Activated T-cell treated with anti-CD3 and anti-CD28 coated beads for 24 hours (primary cell): ENCODE measurements at places on chromosomes 12 and 14.

DNA sequence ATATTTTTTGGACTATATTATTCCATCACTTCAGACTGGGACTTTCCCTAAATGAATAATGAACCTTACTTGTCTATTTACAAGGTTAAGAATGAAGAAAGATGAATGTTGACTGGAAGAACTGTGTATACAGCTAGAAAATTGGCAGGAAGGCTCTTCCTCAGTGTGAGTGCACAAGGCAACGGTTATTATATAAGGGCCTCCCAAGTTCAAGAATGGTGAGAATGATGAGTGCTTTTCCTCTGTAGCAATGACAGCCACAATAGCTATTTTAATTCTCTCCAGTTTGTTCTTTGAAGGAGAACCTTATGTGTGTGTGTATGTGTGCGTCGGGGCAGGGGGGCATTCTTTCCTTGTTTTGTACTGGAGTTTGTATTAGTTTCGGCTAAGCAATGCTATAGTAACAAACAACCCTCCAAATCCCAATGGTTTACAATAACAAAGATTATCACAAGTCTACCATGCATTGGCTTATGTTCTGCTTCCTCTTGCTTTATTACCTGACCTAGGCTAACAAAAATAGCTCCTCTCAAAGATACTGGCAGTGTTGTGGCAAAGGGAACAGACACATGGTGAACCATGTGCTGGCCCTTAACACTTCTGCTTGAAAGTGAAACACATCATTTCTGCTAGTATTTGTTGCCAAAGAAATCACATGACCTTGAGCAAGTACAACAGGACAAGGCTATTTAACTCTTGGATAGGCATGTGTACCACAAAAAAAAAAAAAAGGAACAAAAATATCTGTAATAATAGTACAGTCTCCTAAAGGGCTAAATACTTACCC lies 139.5 kb downstream of the RMST start:
- no peak for DNase-seq

DNA sequence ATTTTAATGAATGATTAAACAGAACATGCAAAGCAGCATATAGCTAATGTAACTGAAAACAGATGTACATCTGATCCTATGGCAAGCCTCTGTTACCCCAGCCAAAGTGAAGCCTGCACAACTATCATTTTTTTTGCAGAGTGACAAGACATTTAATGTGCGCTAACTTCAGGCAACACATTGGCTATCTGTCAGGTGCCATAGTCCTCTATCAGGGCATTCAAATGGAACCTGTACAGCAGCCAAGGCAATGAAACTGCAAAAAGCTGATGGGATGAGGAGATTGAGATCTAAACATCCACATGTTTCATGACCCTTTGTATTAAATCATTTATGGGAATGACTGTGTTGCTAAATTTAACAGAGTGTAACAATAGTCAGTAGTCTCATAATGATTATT lies 1088.5 kb upstream of the TMEM132C start:
- DNase-seq: no peak

DNA sequence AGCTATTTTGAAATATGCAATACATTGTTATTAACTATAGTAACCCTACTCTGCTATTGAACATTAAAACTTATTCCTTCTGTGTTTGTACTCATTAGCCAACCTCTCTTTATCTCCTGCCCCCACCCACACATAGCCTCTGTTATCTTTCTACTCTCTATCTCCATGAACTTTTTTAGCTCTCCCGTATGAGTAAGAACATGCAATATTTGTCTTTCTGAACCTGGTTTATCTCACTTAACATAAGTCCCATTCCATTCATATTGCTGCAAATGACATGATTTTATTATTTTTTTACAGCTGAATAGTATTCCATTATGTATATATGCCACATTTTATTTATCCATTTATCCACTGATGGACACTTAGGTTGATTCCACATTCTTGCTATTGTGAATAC lies 79.0 kb upstream of the AMIGO2 start:
- no peak for DNase-seq

DNA sequence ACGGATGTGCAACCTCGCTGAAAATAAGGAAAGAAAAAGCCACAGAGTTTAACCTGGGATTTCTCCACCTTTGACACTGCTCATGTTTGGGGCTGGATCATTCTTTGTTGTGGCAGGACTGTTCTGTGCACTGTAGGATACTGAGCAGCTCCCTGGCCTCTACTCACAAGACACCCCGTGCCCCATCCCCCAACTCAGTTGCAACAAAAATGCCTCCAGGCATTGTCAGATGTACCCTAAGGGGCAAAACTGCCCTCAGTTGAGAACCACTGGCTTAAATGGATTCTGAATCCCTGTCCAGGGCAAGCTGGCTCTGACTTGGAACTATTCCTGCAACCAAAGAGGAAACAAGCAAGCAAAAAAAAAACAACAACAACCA lies 2.1 kb downstream of the GLTP start:
- no peak for DNase-seq

DNA sequence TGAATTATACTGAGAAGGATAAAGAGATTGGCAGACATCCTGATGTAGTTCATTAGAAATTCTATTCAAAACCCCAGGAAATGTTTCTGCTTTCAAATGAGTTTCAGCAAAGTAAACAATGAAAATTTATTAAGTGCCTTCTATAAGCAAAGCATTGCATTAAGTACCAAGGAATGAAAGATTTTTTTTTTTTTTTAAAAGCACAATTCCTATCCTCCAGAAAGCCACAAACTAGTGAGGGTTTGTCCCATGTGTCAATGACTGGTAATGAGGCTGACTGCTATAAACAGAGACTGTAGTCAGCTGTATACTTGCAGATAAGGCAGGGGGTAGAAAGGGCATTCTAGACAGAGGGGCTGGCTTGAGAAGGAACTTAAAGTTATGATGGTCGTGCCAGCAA lies 6.7 kb downstream of the ANO4 start:
- DNase-seq: no peak

- DNase-seq: no peak
Measured at GRCh38 chr12:94644141-94644979, 6.0 kb downstream of the TMCC3 start.

DNA sequence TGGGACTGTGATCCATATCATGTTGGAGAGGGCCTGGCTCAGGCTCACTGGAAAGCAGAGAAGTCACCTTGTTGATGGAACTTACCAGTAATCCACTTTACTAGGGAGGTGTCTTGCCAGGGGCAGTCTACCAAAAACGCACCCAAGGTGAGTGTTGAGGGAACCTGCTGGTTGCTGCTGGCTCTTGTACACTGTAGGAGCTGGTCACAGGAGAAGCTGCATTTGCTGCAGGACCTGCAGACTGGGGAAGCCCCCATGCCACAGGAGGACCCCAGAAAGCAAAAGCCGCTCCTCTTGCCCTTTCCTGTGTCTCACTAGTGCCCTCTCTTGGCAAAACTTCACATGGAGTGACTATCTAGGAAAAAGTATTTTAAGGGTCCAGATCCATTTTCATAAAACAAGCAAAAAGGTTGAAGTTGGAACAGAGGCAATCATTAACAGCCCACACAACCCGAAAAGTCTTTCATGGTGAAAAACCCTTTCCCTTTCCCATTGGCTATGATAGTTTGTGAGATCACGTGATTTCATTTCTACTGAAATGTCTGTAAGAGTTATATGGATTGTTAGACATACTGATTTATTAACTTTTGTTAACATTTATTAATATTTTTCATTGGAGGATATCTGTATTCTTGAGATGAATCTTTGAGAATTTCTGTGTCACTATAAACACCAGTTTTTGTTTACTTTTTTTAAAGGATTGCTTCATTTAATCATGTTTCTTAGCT lies 59.2 kb downstream of the RASSF8 start:
- no peak for DNase-seq

DNA sequence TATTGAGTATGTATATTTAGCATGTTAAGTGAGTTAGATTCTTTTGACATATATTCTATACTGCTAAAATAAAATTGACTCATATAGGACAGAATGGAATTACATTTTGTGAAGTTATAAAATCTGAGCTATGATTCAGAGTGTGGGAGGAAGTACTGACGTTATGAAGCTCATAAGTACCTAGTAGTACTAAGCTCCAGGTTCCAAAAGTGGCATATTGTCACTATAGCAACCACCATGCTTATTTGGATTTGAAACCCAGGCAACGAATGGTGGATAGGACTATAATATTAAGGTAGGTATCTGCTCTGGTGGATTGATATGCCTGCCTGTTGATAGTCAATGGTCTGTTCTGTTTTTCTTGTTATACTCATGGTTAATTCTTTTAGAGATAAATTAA lies 2.2 kb upstream of the FBXO33 start:
- DNase-seq: no peak

- no peak for DNase-seq
Measured at GRCh38 chr14:31090883-31091764, 64.9 kb upstream of the STRN3 start.

GRCh38 chr12:6430124-6430989 lies 14.4 kb upstream of the CD27 start:
- DNase-seq: peak; percentile 60

DNA sequence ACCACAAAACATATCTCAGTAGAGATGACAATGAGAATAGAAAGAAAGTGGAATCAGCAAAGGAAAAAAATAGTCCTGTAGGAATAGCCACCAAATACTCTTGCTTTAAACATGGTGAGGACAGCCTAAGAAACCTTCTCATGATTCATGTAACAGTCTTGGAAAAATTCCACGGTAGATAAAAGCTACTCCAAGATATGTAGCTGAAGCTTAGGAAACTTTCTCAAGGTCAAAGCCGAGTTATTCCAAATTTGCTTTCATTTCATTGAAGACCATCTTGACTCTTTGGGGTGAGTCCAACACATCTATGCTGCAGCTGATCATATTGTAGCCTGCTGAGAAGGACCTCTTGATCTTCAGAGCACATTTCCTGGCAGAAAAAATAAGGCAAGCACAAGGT lies 157.6 kb downstream of the PAH start:
- no peak for DNase-seq

- DNase-seq: no peak
Measured at GRCh38 chr14:90692061-90692460, 124.2 kb downstream of the TTC7B start.

DNA sequence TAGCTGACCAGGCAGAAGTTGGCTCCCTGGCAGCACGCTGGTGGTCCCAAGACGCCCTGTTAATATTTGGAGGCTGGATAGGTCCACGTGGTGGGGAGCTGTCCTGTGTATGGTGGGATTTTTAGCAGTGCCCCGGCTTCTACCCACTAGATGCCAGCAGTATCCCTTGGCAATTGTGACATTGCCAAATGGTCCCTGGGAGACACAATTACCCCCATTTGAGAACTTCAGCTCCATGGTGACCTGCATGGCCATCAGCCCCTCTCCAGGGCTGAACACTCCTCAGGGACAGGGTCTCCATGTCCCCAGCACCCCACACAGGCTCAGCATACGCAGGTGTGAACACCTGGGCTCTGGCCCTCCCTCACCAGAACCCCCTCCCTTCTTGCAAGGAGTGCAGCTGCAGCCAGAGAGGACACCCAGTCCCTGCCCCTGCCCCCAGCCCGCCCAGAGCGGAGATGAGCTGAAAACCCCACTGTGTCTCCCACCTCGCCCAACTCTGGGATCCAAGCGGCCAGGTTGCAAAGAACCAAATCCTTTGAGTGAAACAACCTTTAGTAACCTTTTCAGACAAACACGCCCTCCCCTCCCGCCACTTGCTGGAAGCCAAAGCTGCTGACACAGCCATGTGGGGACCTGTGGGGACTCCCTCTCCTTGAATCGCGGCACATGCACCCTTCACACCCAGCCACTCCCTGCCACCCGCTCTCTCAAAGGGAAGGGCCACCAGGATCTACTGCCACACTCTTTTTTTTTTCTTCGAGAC lies 120.4 kb downstream of the CALM1 start:
- no peak for DNase-seq

DNA sequence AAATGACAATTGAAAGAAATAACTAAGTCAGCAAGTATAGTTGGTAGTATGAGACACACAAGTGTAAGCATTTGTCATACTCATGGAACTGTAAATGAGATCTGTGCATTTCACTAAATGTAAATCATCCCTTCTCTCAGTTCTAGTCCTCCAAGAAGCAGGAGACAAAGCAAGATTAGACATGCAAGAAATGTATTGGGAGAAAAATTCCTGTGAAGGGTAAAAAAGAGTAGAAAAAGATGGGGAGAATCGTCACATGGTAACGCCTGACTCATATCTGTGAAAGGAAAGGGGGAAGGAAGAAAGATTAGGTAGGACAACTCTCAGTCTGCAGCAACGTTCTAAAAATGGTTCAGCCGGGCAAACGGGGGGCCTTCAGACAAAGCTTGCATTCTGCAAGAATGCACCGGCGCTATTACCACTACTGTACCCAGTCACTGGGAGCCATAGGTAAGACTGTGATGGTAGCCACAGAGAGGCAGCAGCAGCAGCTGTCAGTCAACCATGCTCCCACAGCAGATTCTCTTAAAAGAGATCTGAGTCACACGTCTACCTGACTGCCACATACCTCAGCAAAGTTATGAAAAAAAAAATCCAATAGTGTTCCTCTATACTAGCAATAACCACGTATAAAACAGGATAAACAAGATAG lies 18.0 kb upstream of the RFX4 start:
- no peak for DNase-seq
